ENCODE measurements at places on chromosomes 12 and 14.

DNA sequence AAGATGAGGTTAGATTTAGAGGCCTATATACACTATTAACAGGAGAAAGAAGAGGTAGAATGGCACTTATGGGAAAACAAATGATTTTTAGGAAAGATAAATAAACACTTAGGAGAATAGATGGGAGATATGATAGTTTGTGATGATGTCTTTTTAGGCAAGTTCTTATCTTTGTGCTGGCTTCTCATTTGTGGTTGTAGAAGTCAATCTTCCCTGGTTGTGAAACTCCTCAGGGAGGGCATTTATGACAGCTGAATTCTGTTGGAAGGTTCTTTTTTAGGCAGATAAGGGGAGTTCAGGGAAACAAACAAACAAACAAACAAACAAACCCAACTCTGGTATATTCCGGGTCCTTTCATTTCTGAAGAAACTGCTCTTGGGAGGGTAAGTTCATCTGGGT, 311.8 kb downstream of the AEBP2 start:
- no peak for DNase-seq

GRCh38 chr12:65699251-65699650, 125.0 kb upstream of the HMGA2 start:
- DNase-seq: no peak

- no peak for DNase-seq
Observed at GRCh38 chr12:67927815-67928214, 61.4 kb upstream of the IFNG-AS1 start.

- no peak for DNase-seq
Observed at GRCh38 chr14:24315807-24316596, 4.7 kb downstream of the LTB4R start.

DNA sequence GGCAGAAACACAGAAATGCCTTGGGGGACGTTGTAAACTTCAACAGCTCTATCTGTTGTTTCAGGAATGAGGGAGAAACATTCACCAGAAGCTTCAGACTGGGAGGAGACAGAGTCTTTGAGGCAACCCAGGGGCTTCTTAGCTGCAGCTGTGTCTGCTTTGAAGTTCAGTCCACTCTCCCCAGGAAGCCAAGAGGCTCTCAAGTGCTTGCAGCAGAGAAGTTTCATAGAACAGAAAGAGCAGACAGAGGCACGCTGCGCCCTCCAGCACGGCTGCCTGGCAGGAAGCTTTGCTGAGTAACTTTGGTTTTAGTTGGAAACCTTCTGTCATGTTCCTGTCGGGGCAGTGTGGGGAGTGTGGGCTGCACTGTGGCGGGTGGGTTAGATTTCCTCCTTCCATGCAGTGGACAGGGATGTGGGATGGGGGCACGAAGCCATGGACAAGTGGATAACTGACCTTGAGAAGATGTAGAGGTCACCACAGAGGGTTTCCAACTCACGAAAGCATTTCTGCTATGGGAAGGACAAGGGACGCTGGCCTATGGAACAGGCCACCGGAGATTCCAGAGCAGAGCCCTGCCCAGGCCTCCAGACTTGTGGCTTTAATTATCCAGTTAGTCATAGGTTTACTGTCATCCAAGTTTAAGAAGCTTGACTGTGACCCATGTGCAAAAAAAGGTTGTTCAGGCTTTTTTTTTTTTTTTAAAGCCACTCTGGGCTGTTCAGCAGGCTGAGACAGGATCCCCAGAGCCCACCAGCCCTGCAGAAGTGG, 107.7 kb downstream of the ARF6 start:
- peak; percentile 6 for DNase-seq
